ENCODE measurements at places on chromosomes 13 and 19. TPM values are rescaled to one million over a fixed set of nuclear protein-coding genes. Genes with fewer than 3 reads are reported as not detected.

The PPP6R1 gene
- total RNA-seq: 29.7 TPM

The KIR2DL1 gene
- not detected for total RNA-seq

The CYP2A7 gene
- not detected for total RNA-seq

The EHD2 gene
- 19.9 TPM for total RNA-seq

DNA sequence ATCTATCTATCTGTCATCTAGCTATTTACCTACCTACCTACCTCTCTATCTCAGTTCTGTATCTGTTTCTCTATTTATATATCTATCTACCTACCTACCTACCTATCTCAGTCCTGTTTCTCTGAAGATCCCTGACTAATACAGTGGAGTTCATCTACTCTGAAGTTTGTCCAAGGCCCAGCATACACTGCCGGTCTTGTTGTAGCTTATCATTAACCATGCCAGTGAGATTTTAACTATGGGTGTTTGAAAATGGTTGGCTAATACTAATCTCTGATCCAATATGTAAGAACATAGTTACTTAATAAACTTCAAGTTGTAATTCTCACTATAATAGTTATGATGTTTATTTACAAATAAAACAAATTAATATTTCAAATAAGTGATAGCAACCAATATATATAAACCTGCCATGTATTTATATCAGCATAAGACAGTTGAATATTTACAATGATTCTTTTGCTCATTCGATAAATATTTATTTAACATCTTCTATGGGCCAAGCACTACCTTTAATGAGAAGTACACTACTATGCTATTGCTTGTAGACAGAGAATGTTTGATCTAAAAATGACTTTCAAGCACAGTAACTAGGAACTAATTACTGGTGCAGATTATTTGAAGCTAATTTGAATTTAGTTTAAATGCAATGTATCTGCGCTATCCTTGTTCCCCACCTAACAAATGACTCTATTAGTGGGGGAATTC, 242.1 kb downstream of the KLF5 start:
- no peak for DNase-seq

DNA sequence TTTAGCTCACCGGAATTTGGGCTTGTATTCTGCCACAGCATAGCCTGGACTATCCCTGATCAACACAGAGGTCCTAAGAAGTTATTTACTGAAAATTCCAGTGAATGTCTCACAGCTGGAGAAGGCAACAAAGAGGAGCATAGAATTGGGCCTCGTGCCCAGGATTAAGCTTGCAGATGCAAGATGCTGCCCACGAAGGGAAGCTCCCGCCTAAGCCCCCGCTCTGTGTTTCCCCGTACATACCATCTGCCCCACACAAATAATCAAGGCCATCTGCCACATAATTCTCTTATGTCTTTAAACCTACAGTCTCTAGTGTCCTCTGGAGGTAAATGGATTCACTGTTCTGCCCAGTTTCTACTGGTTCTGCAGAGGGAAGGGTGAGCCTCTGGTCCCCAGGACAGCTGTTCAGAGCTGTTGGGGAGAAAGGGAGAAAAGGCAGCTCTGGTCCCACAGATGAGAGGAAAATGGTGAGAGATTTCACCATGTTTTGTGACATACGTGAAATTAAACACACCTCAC, 7.4 kb upstream of the TPP2 start:
- DNase-seq: no peak

DNA sequence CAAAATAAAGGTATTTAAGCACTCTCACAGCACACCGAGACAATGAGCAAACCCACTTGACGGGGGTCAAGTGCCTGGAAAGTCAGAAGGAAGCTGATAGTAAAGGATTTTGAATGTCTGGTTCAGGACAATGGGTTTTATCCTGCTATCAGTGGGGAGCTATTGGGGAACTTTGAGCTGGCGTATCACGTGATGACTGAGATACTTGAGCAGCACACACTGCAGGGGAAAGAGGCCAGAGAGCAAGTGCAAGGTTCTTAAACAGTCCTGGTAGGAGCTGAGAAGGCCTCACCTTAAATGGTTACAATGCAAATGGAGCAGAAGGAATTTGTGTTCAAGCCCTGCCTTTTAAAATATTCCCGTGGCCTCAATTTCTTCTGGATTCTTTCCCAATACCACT, 225.3 kb downstream of the LACC1 start:
- no peak for DNase-seq

- no peak for DNase-seq
These were observed 34.1 kb downstream of the STK24 start for GRCh38 chr13:98542568-98543377.

All from H4 (cell line).